ENCODE measurements at places on chromosomes 13 and 19.

- no peak for DNase-seq
Measured at GRCh38 chr13:60838581-60838980, 441.6 kb downstream of the TDRD3 start.

DNA sequence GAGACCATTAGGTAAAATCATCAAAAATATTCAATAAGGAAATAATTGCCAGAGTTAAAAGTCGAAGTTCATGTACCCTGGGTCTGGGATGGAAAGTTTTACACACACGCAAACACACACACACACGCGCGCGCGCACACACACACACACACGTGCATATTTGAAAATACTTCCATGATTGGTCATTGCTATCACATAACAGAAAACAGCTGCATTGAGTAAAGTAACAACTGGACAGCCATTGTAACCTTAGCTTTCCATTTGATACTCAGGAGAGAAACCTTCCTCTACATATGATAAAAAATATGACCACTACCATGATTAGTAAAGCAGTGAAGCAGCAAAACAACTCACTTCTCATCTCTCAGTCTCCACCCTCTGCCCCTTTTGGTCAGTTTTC is 490.0 kb upstream of the SGCG start:
- DNase-seq: no peak

- no peak for DNase-seq
Measured at GRCh38 chr13:46572752-46573431, 19.9 kb downstream of the LRCH1 start.

- no peak for DNase-seq
Measured at GRCh38 chr13:44411841-44412240, 38.2 kb downstream of the SERP2 start.

DNA sequence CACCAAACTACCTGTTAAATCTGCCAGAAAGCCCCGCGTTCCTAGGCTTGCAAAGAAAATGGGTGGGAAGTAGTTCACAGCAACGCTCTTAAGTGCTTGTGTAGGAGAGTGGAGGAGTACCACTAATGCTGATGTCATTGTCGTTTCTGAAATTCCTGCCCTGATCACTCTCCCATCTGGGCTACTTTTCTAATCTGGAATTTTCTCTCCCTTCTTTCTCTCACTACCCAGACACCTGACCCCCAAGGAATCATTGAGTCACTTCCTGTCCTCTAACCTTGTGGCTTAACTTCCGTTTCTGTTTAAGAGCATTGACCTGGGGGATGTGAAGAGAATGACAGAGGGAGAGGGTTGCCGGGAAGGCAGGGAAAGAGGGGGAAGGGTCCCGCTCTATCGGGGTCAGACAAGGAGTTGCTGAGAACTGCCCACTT is 98.7 kb downstream of the STARD13 start:
- DNase-seq: no peak

DNA sequence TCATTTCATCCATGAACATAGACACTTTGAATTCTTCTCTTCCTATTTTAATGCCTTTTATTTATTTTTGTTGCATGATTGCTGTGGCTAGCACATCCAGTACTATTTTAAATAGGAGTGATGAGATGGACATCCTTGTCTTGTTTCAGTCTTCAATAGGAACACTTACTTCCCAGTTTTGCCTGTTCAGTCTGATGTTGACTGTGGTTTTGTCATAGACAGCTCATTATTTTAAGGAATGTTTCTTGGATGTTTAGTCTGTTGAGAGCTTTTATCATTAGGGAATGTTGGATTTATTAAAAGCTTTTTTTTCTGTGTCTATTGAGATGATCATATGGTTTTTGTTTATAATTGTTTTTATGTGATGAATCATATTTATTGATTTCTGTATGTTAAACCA is 586.6 kb downstream of the SLITRK1 start:
- no peak for DNase-seq

GRCh38 chr19:4909156-4909896 is at the start of gene UHRF1:
UHRF1 (plus strand) TSS chr19:4909501; CDS start chr19:4910886, 1,385 bp downstream.
- no peak for DNase-seq

DNA sequence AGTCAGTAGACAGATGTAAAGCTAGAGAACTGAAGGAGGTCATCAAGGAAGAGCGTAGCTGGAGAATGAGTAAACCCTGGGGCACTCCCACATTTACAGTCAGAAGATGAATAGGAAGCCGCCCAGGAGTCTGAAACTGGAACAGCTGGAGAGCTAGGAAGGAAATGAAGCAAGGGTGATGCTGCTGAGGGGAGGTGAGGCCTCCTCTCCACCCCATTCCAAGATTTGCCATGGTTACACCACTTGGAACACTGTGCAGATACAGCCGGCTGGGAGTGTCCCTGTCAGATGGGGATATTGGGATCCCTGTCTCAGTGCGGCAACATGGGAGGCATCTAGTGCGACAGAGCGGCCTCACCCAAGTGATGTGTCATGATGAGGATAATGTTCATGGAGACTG is 51.8 kb upstream of the GPI start:
- no peak for DNase-seq

- DNase-seq: no peak
Measured at GRCh38 chr19:24032651-24033050, 54.3 kb upstream of the ZNF254 start.

DNA sequence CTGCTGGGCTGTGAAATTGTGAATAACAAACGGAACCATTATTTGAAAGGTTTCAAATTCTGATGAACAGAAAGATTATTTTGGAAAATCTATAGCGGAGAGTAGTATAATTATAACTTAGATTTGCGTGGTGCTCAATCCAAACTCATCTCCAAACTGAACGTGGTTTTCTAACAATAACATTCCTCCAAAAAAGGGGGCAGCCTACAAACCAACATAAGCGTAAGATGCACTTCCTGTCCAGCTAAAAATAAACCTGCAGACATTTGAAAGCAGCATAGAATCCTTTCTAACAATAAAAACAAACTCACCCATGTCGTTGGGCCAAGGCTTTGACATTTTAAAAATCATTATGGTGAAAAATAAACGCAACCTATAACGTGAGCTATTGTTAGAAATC is 178.4 kb downstream of the COL4A1 start:
- no peak for DNase-seq

DNA sequence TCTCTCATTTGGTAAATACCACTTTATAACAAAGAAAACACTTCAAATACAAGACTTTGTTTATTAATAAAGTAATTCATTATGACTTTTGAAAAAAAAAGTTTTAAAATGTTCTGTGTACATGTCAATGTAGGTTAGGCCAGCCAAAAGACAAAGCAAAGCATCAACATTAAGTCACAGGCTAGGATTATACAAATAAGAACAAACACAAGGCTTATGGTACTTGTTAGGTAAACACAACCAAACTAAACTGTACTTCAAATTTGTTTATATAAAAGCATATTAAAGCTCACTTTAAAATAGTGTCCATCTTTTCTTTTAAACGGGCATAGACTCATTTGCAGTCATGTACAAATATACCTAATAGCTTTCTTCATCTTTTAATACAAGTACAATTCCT is 86.6 kb downstream of the ZDHHC20 start:
- no peak for DNase-seq

Measured in pancreas (tissue), 10 donors.